Stimulated activated CD4-positive, alpha-beta T cell treated with anti-CD3 and anti-CD28 coated beads, Interleukin-1b, Interleukin-23, amount 100 ng/mL, for 48 hours (primary cell): ENCODE measurements at places on chromosomes 16 and 17.

DNA sequence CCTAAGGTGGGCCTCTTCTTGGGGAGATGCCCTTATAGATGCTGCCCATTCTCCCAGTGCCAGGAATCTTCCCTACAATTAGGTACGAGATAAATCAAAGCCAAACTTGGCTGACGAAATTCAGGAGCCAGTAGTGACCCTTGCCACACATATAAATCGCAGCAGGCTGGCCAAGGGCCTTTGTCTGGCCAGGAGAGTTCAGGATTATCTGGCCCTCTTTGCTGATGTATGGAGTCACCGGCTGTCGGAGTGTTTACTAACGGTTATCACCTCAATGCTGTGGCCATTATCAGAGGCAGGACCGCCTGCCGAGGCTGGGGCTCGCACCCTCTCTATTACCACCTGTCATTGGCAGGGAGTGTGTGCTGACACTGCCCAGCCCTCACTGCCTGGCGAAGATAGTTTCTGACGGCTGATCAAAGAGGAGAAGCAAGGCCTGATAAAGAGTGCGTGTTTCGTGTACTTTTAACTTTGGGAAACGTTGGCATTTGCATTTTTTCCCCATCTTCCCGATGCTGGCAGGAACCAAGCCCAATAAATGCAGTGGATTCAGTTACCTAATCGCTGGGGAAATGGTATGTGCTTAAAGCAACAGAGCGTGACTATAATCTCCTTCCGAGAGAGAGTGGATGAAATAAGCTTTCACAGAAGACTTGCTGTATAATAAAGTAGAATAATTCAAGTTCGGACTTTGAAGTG is 32.8 kb upstream of the TBX2 start:
- DNase-seq: no peak

DNA sequence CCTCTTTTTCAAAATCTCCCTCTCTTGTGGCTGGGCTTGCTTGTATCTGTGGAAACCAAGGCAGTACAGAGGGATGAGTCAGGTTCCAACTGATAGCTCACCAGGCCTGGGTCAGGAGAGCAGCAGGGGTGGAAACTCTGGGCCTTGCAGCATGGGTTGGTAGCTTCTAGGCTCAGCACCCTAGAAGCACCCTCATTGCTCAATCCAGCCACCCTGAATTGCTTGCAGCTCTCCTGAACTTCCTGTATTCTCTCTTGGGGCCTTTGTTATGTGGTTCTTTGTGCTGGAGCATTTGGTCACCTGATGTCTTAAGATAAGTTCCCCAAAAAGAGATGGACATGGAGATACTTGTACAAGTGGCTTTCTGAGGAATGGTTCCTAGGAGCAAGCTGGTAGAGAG is 169.4 kb downstream of the IRX5 start:
- DNase-seq: no peak

DNA sequence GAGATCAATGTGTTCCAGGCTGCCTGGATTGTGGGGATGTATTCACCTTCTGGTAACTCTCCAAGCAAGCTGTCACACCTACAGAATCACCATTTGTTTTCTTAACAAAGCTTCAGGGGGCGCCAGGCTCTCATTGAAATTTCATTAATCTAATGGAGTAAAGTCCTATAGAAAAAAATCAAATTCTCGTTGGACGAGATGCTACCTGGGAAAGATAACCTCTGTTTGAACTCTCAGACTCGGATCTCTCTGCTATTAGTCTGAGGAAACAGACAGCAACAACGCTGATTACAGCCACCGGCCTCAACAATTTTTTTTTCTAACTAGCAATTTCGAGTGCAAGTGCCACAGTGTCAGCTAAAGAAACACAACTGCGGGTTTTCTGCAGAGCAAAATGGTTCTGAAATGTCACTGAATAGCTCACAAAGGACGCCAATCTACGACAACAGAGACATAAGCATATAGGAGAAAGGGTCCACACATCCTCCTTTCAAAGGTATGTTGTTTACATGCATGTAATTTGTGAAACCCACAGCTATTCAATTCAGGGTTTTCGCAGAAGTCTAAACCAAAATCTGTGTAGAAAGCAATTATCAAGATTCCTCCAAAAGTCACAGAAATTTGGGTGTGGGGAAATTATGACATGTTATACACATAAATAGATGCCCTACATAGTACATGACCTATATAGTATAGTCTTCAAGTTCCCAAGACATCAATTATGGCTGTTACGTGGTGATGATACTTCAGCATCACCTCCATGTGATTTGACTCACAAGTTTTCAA is 135.8 kb downstream of the SKAP1 start:
- DNase-seq: no peak

DNA sequence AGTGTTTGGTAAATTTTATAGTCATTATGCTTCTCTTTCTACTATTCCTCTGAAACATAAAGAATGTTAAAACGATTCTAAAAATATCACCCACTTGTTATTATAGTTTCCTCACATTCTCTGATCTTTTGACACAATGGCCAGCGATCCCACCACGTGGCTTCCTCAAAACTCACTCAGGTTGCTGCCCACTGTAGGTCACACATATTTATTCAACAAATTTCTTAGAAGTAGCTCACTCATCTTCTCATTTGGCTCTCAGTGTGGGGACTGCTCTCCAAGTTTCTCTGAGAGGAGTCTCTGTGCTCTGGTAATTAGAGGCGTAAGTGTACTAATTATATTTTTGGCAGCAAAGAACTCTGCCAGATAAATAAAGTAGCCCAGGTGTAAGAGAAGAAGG is 465.4 kb downstream of the CDH11 start:
- DNase-seq: no peak

GRCh38 chr17:33494151-33494550 is 201.1 kb upstream of the ASIC2 start:
- no peak for DNase-seq

DNA sequence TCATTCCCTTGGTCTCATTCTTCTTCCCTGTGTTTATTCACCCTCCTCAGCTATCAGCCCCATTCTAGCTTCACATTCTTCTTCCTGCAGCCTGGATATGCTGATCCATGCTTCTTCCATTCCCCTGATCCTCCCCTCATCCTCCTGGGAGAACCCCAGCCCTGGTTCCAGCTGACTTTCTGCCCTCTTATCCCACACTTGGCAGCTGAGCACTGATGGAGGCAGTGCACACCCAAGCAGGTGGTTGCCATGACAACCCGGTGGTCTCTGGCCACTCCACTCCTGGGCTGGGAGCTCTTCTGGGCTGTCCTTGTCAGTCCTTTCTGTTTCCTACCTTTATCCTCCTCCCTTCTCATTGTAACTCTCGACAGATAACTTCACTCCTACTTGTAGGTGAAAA is 16.7 kb upstream of the TUBG2 start:
- no peak for DNase-seq

GRCh38 chr16:77736879-77737278 is 14.6 kb downstream of the NUDT7 start:
- DNase-seq: no peak

DNA sequence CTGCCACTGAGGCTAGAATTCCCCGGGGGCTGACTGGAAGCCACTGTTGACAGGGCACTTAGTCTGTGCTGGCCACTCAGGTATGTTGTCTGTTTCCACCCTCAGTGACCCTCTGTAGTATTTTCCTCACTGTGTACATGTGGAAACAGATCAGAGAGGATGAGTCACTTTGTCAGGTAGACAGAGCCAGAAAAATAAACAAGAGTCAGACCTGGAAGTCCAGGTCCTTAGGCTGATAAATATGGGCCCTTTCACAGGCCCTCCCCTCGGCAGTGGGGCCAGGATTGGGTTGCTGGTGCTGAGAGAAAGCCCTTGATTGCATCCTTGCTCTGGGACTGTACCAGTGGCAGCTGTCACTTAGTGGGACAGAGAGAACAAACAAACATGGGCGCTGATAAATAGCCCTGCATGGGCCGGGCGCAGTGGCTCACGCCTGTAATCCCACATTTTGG is 21.3 kb downstream of the PGS1 start:
- DNase-seq: no peak

DNA sequence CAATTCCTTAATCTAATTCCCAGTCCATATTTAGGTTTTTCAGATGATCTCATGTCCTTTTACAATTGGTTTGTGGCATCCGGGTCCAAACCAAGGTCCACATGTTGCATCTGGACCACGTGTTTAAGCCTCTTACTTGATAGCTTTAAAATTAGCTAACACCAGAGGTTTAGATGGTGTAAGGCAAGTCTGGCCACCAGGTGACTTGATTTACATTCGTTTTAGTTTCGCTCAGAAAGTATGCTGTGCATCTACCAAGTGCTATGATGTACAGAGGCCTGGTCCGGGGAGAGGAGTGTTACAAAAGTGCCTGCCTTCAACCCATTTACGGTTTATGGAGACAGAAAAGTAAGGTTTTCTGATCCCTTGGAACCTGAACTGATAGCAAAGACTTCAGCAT is 878 bp upstream of the DNAJA2 start:
- DNase-seq: peak; percentile 32

DNA sequence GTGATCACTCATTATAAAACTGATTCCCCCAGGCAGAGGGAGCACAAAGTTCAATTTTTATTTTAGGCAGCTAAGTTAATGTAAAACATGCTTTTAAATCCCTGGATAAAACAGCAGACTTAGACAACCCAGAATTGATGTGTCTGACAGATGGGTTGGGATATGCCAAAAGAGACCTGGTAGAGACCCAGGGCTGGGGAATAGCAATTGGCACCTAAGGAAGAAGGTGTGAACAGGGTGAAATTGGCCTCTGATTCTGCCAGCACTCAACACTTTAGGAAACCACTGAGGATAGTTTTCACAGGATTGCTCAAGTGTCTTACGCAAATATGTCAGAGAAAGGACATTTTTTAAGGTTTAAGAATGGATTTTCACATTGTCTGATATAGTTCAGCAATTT is 938.2 kb upstream of the CDH8 start:
- DNase-seq: no peak

DNA sequence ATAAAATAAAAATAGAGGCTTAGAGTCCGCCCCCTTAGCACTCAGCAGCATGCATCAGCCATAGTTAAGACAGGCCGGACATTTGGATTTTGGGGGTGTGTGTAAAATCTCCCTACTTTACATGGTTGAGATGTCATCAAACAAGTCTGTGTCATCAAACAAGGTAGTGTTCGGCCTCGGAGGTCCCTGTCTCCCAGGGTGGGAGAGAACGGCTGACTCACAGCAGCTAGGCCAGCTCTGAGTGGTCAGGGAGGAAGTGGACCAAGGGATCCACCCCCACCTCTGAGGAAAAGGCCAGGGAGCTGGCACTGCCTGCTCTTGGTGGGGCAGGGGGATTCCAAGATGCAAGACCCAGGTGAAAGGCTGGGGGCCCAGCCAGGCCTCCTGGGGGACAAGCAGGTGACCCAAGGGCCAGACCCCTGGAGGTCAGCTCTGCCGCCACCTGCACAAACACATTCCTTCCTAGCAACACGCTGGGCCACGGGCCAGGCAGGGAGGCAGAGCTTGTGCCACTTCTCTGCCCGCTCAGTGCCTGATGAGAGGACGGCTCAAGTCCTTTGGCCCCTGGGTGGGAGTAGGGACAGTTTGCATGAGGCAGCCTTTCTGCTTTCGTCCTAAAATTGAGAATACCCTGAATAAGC is 28.5 kb downstream of the KIFC3 start:
- DNase-seq: no peak

GRCh38 chr17:76354317-76354729 is 607 bp upstream of the PRPSAP1 start:
- DNase-seq: no peak

DNA sequence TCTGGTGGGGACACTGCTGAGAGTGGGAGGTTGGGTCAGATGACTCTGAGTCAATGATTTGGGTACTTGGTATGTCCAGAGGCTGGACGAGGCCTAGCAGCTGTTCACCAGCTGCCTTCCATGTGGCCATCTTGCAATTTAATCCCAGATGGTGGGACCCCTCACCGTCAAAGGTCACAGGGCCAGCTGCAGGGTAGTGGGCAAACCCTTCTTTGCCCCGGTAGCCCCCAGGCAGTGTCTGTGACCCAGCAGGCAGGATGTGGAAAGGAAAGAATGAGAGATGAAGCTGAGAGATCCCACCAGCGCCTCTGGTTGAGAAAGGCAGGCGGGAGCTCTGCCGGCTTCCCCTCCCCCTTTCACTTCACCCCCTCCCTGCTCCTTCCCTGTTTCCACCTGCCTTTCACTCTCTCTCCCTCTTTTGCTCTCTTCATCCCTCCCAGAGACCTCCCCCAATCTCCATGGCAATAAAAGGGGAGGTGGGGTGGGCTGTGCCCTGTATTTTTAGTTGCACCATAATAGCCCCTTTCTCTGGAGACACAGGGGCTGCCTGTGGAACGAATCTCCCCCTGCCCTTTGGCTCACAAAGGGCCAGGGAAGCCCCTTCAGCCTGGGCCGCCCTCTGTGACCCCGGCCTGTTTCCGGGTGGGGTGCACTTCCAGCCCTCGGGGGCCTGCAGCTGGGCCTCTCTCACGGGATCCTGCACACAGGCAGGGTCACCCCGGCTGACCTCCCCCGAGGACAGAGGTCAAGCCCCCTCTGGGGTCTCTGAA is 20.2 kb downstream of the CDK5RAP3 start:
- no peak for DNase-seq

DNA sequence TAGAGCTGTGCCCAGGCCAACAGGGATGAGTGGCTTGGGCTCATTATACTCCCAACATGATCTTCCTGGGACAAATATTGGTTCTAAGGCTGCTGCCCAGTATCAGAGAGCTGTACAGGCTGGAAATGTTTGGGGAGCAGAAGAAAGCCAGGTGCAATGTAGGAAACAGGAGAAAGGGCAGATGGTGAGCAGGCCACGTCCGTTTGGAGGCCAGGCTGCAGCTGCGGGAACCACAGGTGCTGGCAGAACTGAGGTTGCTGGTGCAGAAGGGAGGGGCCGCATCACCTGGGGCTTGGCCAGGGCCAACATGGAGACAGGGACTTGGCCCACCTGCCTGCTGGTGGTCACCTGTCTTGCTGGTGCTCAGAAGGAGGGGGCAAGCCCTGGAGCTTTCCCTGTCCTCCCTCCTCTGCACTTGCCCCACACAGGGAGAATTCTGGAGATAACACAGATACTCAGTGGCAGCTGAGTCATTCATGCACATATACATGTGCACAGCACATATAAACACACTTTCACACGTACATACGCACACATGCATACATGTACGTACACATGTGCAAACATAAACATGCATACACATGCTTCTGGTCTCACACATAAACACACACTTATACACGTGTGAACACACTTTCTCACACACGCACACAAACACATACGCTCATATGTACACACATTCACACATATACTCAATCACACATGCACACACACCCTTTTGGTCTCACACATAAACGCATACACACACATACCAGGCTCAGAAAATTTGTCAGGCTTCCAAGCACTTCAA is 67.7 kb downstream of the WSCD1 start:
- no peak for DNase-seq

- no peak for DNase-seq
These were observed 6.8 kb downstream of the RSPRY1 start for GRCh38 chr16:57192720-57193486.

GRCh38 chr16:77721752-77722308 is 484 bp upstream of the NUDT7 start:
- no peak for DNase-seq

DNA sequence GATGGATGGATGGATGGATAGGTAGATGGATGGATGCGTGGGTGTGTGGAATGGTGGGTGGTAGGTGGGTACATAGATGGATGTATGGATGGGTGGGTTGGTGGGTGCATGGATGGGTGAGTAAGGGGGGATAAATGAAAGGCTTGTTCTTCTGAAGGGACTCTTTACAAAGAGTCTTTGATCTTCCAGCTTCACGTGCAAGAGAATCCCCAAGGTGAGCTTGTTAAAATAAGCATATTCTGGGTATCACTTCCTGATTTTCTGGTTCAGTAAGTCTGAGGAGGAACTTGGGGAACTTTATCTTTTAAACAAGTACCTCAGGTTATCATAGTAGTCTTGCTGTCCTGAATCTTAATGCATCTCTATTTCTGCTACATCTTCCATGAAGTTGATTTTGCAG is 639.1 kb downstream of the MAF start:
- DNase-seq: no peak
